ENCODE measurements at places on chromosomes 3 and 15.
A peak's percentile ranks its signal among the peaks of the same experiment; 100 is the strongest.

DNA sequence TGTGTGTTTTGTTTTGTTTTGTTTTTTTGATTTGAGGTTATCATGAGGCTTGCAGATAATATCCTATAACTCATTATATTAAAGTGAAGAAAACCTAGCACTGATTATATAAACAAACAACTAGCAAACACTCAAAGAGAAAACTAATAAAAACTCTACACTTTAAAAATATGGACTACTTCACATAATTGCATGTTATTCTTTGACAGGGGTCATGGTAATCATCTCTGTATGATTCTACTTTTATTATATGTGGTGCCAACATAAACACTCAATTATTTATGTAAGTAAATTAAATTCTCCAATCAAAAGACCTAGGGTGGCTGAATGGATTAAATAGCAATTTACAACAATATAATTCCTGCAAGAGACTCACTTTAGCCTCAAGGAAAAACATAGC is 44.6 kb upstream of the P3H2 start:
- no peak for DNase-seq

DNA sequence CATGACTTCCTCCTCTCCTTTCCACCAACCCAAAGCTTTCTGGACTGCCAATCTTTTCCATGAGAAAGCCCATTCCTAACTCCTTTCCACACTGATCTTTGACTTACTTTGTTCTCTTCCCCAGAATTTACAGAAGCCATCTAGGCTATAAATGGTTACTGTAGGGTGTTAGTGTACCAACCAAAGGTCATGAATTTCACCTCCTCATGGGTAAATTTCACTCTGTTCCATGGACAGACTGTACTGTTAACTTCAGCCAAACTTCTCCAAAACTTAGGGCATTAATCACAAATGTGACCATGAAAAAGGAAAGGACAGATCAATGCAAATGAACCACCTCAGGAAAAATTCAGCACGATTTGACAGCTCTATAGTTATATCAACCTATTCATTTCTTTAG is 54.9 kb downstream of the ATOSA start:
- no peak for DNase-seq

DNA sequence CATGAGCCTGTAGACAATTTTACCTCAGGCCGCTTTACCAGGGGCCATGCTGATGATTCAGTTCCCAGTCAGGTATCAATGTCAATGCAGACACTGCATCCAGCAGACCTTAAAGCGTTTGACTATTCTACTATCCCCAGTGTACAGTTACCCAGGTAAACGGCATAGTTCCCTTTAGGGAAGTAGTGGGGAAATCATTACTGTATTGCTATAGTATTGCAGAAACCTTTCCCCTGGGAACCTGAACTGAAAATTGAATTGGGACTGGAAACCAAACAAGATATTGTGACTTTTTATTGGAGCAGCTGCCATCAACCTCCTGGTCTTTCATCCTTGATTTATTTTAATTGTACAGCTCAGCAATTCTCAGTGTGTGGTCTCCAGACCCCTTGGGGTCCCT is 6.6 kb upstream of the INAFM2 start:
- no peak for DNase-seq

- DNase-seq: peak; percentile 69
These were observed 3.6 kb downstream of the PXK start for GRCh38 chr3:58336135-58336882.

DNA sequence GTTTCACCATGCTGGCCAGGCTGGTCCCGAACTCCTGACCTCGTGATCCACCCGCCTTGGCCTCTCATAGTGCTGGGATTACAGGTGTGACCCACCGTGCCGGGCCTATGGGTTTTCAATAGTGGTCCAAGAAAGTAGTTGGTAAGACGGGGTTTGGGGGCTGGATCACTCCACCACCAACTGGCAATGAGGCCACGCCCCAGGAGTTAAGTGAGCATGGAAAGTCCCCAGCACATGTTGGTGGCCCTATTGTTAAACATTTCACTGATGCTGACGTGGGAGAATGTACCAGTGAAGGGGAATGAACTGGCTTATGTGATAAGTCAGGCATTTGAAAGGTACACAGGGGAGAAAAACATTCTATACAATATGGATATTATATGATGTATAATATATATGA is 80.4 kb downstream of the CHRD start:
- DNase-seq: no peak

GRCh38 chr3:71323558-71323957 is 260.0 kb downstream of the FOXP1 start:
- DNase-seq: no peak

GRCh38 chr3:109018828-109019227 is 65.1 kb upstream of the GUCA1C start:
- no peak for DNase-seq

GRCh38 chr15:83129791-83130190 is 22.3 kb downstream of the TM6SF1 start:
- no peak for DNase-seq
